Right cardiac atrium (tissue), 5 donors: ENCODE measurements at places on chromosomes 4 and X.

DNA sequence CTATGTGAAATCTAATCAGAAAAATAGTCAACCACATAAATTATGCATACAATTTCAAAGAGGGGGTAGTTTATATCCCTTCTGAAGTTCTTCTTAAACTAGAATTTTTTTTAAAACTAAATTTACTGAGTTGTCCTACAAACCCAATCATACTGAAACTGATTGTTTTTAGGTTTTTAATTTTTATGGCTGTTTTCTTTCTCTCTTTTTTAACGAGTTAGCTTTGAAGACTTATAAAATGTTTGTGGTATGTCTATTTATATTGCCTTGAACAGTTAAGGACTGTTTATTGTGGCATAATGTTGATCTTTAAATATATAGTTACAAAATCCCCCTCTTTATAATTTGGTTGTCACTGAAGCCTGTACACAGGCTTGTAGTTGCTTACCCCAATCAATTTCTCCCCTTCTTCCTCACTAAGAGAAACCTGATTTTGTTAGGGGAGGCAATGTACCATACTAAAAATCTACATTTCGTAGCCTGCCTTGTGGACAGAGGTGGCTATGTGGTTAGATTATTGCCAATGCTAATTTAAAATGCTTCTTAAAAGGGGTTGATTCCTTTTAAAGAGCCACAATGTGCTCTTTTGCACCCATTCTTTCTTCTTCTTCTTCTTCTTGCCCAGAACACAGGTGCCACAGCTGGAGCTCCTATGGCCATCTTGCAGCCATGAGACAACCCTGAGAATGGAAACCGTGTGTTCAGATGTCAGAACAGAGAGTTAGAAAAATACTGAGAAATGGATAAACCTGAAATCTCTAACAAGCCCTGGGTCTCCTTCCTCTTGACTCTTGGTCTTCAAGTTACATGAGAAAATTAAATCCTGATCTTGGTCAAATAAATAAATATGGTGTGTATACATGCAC lies 102.7 kb upstream of the ZNF827 start:
- no peak for DNase-seq

DNA sequence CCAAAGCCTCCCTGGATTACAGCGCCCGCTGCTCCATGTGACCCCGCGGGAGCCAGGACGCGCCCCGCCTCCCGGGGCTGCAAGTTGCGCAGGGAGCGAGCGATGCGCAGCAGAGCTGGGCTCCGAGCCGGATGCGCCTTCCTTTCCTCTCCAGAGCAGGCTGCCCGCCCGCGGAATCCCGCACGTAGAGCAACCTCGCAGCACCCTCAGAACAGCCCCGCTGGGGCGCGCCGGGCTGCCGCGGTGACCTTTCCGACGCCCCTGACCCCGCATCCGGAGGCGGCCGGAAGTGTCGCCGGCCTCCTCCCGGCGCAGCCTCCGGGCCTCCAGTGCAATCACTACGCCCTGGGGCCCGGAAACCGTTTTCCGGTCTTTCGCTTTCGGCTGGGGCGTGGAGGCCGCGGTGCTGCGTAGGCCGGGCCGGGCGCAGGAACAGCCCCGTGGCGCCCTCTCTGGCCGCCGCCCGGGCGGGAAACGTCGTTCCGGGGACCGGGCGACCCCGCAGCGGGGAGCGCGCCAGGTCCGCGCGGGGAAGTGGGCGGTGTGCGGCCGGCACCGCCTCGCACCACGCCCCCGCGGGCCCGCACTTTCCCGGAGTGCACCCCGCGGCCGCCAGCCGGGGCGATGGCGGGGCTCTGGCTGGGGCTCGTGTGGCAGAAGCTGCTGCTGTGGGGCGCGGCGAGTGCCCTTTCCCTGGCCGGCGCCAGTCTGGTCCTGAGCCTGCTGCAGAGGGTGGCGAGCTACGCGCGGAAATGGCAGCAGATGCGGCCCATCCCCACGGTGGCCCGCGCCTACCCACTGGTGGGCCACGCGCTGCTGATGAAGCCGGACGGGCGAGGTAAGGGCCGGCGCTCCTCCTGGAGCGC lies at the start of gene CYP4V2:
CYP4V2 (plus strand) TSS at position 368 of the 866 bp plus-strand sequence; CDS start at position 625, 257 bp downstream.
- DNase-seq = peak; percentile 84

DNA sequence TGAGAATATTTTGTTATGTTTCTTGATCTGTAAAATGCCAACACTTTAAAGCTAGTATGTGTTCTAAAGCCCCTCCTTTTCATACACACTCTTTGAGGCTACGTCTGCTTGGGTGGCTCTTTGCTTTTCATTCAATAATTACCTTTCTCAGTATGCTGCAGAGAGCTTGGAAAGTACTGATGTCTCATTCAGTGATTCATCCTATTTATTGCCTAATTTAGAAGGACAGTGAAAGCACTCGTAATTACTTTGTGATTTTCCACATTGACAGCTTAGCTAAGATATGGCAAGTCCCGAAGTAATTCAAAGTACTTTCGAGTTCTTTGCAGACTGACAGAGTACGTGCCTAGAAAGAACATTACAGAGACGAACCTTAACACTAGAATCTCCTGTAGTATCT lies 57.2 kb downstream of the BMP15 start:
- no peak for DNase-seq

DNA sequence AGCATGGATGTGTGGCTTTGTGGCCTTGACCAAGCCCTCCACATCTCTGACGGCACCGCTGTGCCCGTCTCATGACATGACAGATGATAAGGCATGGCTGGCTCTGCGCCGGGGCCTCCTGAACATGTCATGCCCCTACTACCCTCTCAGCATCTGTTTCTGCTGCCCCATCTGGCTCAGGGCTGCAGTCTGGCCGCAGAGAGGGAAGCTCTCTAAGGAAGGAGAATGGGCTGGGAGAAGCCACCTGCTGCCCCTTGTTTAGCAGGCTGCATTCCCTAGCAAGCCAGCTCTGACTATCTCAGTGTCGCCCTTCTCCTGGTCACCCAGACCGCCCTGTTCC lies 7.2 kb downstream of the ZNF185 start:
- DNase-seq = peak; percentile 61

GRCh38 chr4:185682236-185682635 lies 129.8 kb downstream of the SORBS2 start:
- no peak for DNase-seq

DNA sequence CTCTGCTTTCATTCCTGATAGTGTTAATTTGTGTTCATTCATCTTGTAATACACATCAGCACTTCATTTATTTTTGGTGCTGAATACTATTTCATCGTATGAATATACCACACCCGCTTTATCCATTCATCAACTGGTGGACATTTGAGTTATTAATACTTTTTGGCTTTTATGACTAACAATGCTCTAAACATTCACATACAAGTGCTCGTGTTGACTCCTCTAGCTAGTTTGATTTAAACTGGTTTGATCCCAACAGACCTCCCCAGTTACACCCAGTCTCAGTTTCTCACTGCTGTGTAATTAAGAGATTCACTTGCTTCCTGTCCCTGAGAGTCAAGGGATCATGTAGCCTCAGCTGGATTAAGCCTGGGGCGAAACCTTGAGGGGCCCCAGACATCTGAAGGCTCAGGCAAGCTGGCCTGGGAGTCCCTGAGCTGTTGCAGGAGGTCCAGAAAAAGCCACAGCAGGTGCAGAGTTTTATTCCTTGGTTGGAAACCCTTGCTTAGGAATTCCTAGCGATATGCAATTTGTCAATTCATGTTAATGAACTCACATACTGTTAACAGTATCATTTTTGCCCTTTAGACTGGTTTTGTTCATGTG lies 52.8 kb upstream of the CLDN24 start:
- DNase-seq = no peak

GRCh38 chr4:159420162-159421057 lies 317.5 kb downstream of the RAPGEF2 start:
- DNase-seq = no peak

GRCh38 chr4:24404281-24404680 lies 180.1 kb downstream of the DHX15 start:
- no peak for DNase-seq

DNA sequence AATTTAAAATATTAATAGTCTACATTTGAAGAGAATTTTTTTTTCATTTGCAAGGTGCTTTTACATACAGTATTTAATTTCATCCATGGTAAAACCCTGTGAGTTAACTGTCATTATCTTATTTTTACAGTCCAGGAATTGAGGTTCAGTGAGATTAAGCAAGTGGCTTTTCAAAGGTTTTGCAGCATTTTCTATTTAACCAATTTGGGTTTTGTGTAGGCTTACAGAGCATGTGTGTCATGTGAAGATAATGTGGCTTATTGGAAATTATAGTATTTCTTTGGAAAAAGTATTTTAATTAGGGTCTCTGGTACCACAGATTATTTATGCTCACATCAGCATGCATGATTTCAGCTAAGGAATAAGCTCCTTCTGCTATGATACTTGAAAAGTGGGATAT lies 4.5 kb downstream of the XK start:
- DNase-seq = no peak

DNA sequence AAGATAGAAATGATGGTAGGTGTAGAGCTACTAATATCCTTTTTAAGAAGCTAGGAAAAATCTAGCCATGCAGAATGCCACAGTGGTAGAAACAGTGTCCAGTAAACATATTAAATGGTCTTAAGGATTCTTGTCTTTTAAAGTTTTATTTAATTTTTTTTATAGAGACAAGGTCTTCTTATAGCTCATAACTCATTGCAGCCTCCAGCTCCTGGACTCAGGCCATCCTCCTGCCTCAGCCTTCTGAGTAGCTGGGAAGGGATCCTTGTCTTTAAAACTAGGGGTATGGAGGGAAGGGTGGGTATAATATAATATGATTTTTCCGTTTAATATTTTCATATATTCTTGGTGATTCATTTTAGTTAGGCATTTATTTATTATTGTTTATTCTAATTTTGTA lies 3.8 kb downstream of the TMEM165 start:
- no peak for DNase-seq

DNA sequence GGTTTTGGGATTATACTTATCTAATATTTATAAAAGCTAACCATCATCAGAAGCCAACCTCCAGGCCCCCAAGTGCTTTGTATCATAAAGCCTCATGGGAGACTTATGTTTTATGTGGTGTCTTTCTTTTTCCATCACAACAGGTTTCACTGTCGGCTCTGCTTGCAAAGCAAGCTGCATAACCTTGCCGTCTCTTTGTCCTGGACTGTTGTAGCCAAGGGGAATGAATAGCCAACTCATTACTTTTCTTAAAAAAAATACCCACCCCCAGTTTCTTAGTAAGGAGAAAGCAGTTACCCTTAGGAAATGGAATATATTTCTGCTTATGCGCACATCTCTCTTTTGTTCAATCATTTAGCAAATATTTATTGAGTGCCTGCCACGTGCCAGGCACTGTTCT lies 40.7 kb downstream of the FAM184B start:
- DNase-seq = no peak

DNA sequence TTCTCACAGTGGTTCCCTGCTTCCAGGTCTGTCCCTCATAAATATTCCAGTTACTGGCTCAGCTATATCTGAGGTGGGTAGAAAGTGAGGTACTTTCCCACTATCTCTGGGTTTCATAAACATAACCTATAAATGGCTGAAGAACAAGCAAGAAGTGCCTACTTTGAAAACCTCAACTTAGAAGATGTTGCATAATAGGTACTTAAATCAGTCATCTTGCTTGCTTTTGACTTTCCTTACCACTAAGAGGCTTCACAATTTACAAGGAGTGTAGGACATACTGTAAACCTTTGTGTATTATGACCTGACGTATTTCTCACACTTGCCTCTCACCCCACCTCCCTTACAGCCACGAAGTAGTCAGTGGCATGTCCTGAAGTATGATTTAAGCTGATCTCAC lies 145.9 kb downstream of the PCDH19 start:
- DNase-seq = no peak

GRCh38 chrX:134542485-134542884 lies 82.5 kb downstream of the HPRT1 start:
- DNase-seq = peak; percentile 29

- no peak for DNase-seq
These were observed 18.3 kb upstream of the H2AZ1 start for GRCh38 chr4:99968330-99968729.

DNA sequence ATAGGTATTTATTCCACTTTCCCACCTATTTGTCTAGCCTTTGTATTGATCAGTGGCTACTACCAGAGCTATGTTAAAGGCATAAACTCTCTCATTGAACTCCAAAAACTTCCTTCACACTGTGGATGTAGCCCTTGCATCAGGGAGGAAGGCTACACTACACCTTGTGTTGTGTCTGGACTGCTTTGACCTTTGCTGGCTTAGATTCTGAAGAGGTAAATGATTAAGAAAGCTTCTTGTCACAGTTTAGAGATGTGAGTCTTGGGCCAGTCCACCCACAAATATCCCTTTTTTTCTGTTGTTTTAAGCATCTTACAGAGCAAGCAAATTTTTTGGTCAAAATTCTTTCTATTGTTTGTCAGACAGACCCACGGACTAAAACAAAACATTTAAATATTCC lies 1.9 kb downstream of the ENPEP start:
- no peak for DNase-seq

GRCh38 chr4:48205107-48205506 lies 64.5 kb downstream of the TEC start:
- no peak for DNase-seq

DNA sequence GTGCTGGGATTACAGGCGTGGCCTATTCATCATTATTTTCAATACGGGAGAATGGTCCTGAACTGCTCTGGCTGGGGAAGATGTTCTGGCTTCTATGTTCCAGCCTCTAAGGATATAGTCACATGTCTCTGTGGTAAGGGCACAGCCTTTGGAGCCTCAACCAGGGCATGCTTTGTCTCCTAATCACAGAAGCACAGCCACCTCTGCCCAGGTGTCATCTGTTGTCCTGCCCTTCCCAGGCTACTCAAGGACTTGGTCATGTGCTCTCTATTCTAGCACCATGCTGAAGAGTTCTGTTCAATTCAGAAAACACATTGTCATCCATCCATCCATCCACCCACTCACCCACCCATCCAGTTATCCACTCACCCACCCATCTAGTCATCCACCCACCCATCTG lies 29.5 kb downstream of the ASMTL start:
- DNase-seq = no peak

- DNase-seq = no peak
These were observed 247.6 kb downstream of the DCLK2 start for GRCh38 chr4:150325872-150326271.

GRCh38 chr4:105951198-105951597 lies 55.9 kb downstream of the NPNT start:
- DNase-seq = no peak

GRCh38 chr4:24742773-24743172 lies 52.6 kb upstream of the SOD3 start:
- no peak for DNase-seq

DNA sequence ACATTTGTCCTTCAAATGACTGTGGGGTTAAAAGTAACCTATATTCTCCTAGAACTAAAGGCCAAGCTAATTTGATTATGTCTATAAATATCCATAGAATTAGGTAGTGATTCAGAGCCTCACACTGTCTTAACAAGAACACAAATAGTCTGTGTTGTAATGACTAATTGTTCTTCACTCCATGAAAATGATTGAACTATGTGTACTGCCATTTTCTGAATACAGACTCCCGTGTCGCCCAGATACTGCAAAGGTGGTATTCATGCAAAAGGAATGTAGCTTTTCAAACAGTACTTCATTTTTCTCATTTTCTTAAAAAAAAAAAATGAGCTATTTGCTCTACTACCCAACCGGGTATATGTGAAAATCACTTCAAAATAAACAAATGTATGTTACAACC lies 11.3 kb upstream of the PHKA2 start:
- DNase-seq = no peak
